ENCODE measurements at places on chromosomes 7 and 10. TPM values are rescaled to one million over a fixed set of nuclear protein-coding genes. Genes with fewer than 3 reads are reported as not detected.
A peak's percentile ranks its signal among the peaks of the same experiment; 100 is the strongest.

DNA sequence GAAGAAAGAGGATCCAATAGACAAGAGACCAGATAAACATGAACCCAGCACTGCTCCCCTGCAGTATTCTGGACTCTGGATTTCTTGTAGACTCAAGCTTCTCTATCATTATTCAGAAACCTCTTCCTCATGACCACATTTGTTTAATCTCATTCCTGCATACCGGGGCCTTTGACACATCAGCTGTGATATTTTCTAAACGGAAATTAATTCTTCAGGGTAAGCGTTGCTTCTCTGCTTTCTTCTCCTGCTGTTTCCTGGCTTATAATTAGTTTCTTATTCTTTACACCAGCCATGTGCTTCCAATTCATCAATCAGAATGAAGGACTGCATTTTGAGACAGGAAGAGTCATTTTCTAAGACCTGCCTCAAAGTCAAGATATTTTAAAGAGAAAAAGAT lies 54.2 kb upstream of the TARP start:
- H3K27ac ChIP-seq = no peak overlapping the region
- no peaks in the 10 kb centered on the region for H3K4me1 ChIP-seq
- peaks cover 3% of the 10 kb centered on the region for H3K27me3 ChIP-seq
- no peak overlapping the region for H3K4me3 ChIP-seq

DNA sequence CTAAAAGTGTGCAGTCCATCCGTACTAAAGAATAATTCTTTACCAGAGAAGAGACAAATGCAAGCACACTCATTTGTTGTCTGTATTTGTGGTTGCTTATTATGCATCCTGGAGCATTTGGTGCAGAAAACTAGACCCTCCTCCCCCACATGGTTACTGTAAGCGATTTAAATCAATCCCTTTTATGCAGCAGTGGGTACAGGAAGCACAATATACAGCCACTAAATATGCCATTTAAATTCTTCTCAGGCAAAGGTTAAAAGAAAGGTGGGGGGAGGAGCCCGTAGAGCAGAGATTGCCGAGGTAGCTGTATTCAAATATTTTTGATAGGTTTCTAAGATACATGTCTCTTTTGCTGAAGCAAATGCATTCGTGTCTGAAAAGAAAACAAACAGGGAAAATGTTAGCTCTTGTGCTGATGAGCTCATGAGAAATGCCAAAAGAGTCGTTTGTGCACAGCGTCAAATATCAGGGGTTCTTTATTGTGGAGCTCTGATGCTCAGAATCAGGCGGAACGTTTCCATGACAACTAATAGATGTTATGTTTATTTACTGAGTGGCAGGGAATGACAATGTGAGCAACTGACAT lies 131.3 kb upstream of the NPVF start:
- no peaks in the 10 kb centered on the region for H3K36me3 ChIP-seq
- H3K27me3 ChIP-seq = no peaks in the 10 kb centered on the region
- no peaks in the 10 kb centered on the region for H3K4me1 ChIP-seq
- no peak overlapping the region for H3K4me3 ChIP-seq
- no peak overlapping the region for H3K27ac ChIP-seq

GRCh38 chr10:113704637-113705343 lies 25.1 kb downstream of the CASP7 start:
- H3K4me3 ChIP-seq = no peak overlapping the region
- no peak for DNase-seq
- no peaks in the 10 kb centered on the region for H3K4me1 ChIP-seq
- no peak overlapping the region for H3K27ac ChIP-seq
- no peaks in the 10 kb centered on the region for H3K27me3 ChIP-seq

Gene CYP3A5
- total RNA-seq = 34.5 TPM

Gene STRIP2
- total RNA-seq = 1.4 TPM

Gene ANK3
- total RNA-seq = 59.1 TPM

DNA sequence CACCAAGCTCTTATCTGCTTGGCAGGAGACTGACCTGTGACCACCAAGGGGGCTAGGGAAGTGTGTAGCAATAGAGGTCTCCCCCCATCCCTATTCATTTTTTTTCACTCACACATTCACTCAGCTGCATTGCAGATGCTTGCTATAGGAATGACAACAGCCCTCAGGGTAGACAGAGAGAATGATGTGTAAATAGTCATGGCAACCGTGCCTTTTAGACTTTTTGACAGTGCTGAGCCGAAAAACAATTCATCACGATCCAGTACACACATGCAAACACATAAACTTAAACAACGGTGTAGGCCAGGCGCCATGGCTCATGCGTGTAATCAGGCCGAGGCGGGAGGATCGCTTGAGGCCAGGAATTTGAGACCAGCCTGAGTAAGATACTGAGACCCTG lies 7.6 kb upstream of the ELN start:
- no peaks in the 10 kb centered on the region for H3K27me3 ChIP-seq
- no peak overlapping the region for H3K27ac ChIP-seq
- DNase-seq = no peak

DNA sequence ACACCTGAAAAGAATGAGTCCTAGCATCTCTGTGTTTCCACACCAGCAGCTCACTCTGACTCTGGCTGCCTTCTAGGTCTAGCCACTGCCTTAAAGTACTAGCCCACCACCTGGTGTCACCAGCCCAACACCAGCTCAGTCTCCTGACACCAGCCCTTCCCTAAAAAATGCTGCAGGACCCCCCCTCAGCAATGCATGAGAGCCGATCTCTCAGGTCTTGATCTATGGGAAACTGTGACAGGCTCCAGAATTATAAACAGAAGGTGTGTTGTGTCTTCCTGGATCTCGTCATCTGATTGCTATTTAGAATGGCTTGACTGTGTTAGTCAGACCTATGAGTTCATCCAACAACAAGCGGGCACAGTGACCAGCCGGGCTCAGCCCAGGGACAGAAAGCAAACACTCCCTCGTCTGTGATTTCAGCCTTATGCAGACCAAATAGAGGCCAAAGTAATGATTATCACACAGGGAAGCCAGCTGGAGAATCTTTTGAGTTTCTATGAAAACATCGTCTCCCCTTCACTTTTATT lies 66.6 kb downstream of the CUBN start:
- peaks cover 5% of the 10 kb centered on the region for H3K4me1 ChIP-seq
- no peaks in the 10 kb centered on the region for H3K36me3 ChIP-seq
- peak overlapping the region; percentile 16 for H3K4me3 ChIP-seq
- H3K27ac ChIP-seq = peak overlapping the region; percentile 75

Gene AOC1
- 0.95 TPM for total RNA-seq

DNA sequence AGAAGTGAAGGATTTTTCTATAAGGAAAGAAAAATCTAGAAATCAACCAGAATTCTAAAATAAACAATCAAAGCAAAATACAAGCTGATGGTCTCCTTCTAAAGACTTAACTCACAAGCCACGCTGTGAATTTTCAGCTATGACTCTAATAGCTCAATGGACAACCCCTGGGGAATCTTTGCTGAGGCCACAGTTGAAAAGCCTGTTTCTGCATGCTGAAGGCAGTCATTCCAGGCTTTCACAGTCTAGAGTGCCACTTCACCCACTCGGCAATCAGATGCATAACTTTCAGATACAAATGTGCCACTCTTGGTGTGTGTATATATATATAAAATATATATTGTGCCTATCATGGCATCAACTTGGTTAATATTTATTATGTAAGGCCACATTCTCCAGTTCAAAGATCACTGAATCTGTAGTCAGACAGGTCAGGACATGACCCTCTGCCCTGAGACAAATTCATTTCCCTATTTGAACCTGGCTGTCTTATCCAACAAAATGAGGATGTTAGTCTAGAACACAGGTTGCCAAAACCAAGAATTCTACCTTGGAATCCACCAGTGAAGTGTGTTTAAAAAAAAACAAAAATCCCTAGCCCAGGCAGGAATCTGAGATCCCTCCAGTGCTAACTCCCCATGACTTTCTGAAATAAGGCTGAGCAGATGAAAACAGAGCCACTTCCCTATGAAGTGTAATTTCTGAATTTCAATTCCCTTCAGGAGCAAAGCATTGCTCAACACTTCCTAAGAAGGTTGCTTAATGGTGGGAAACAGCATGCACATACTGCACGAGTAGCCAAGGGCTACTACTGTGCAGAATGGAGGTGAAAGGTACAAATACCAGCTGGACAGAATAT lies 9.9 kb downstream of the LIPA start:
- DNase-seq = no peak
- H3K4me3 ChIP-seq = no peak overlapping the region
- no peaks in the 10 kb centered on the region for H3K36me3 ChIP-seq
- peaks cover 15% of the 10 kb centered on the region for H3K4me1 ChIP-seq
- no peaks in the 10 kb centered on the region for H3K27me3 ChIP-seq

DNA sequence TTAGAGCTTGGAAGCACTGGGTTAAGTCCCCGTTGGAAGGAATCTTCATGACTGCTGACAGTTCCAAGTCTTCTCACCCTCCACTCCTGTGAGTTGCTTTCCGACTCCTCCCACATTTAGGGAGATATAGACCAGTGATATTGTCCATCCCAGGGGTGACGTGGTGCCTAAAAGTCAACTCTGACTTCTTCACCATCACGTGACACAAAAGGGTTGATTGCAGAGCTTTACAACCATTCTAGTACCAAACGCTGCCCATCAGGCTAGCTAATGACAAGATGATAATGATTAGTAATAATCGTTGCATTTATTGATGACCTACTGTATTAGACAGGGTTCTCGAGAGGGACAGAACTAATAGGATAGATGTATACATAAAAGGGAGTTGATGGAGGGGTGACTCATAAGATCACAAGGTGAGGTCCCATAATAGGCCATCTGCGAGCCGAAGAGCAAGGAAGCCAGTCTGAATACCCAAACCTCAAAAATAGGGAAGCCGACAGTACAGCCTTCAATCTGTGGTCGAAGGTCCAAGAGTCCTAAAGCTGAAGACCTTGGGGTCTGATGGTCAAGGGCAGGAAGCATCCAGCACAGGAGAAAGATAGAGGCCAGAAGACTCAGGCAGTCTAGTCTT lies 85.3 kb upstream of the CARD11 start:
- no peak for DNase-seq
- no peak overlapping the region for H3K27ac ChIP-seq
- H3K27me3 ChIP-seq = no peaks in the 10 kb centered on the region

DNA sequence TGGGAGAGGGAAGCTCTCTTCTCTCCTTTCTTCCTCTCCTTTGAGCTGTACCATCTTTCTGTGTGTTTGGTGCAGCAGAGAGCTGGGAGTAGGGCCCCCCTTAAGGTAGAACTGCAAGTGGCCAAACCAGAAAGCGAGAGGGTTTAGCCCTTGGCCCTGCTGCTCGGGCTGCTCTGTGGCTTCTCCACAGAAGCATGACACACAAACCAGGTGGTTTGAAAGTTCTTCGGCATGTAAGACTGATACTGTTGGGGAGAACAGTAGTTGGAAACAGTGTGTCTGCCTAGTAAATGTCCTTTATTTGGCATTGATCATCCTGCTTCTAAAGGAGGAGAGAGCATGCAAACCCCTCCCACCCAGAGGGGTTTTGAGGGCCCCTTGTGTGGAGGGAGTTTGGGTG lies 277.8 kb downstream of the CELF2 start:
- no peak overlapping the region for H3K27ac ChIP-seq
- no peaks in the 10 kb centered on the region for H3K27me3 ChIP-seq
- H3K4me1 ChIP-seq = no peaks in the 10 kb centered on the region
- peaks cover 5% of the 10 kb centered on the region for H3K36me3 ChIP-seq
